ENCODE measurements at places on chromosomes 5 and 9.

DNA sequence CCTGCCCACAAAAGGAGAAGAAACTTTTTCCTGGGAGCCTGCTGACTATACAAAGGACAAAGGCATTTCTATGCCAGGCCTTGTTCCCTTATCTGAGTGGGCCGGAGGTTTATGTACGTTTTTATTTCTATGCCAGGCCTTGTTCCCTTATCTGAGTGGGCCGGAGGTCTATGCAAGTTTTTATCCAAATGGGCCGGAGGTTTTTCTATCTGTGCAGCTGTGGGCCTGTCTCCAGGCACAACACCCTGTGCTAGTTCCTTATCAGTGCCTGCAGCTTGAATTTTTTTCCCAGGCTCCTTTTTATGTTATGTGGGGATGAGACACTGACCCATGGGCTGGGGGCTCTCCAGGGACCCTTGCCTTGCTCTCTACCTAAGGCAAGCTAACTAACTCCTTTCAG, 5.5 kb downstream of the SLC25A2 start:
- DNase-seq = no peak

- DNase-seq = no peak
These were observed 48.0 kb upstream of the NEK6 start for GRCh38 chr9:124209774-124210173.

- no peak for DNase-seq
These were observed 14.0 kb downstream of the CCDC187 start for GRCh38 chr9:136289651-136290507.

DNA sequence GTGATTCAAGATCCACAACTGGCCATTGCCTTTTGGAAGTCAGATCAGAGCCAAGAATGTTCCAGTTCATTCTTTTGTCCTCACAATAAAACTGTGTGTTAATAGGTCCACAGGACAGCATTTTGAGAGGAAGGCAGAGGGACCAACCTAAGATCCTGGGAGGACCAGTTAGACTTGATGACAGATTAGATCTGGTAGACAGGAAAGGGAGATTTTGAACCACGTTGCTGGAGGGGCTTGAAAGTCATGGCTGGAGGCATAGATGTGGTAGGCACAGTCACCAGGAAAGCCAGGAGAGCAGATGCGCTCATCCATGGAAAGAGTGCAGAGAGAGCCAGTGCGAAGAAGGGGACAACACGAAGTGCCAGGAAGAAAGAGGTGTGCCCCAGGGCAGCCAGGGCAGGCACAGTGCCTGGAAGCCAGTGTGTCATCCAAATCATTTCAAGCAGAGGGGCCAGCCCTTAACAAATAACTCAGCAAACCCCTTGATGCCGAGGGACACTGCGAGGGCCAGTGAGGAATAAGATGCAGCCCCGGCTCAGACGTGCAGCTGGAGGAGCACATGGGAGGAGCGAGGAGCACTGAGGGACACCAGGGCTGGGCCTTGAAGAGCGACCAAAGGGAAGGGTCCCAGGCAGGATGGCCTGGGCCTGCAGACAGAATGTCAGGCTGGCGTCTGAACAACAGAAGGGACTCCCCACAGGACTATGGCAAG, 12.8 kb upstream of the SLC2A8 start:
- DNase-seq = no peak

- no peak for DNase-seq
These were observed 49.1 kb downstream of the HOMER1 start for GRCh38 chr5:79464695-79465332.
